T-helper 17 cell (primary cell): ENCODE measurements at places on chromosomes 6 and 20. TPM values are rescaled to one million over a fixed set of nuclear protein-coding genes. Genes with fewer than 3 reads are reported as not detected.

DNA sequence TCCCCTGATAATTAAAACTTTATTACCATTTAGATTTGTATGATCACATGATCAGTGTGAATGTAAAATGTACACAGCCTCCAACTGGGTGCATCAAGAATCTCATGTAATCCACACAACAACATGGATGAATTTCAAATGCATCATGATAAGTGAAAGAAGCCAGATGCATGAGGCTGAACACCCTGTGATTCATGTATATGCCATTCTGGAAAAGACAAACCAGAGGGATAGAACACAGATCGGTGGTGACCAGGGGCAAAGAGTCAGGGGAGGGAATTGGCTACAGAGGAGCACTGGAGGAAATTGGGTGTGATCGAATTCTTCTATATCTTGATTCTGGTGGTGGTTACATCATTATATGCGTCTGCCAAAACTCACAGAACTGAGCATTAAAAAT lies 170.7 kb upstream of the SLC24A3 start:
- no peaks in the 10 kb centered on the region for H3K36me3 ChIP-seq
- no peak for DNase-seq
- no peaks in the 10 kb centered on the region for H3K4me1 ChIP-seq
- peaks cover 15% of the 10 kb centered on the region for H3K27me3 ChIP-seq

DNA sequence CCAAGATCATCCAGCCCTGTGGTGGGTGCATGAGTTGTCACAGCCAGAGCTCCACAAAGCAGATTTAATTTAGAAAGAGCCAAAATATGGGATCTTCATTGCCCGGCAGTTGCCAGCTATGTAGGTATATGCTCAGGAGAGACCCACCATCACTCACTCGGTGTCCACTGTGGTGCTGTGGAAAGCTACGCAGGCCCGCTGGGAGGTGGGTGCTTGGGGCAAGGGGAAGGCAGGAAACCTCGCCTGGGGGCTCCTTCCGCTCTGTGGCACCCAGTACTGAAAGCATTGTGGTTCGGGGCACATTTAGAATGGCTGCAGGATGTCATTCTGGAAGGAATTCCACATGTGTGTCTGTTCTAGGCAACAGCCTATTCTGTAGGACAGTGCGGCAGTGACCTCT lies 259.9 kb downstream of the TAF4 start:
- no peaks in the 10 kb centered on the region for H3K36me3 ChIP-seq
- H3K27me3 ChIP-seq = peaks cover 33% of the 10 kb centered on the region

GRCh38 chr20:49471397-49471796 lies 11.1 kb downstream of the KCNB1 start:
- no peaks in the 10 kb centered on the region for H3K4me1 ChIP-seq
- H3K27ac ChIP-seq = no peak overlapping the region
- no peak overlapping the region for H3K4me3 ChIP-seq
- no peaks in the 10 kb centered on the region for H3K36me3 ChIP-seq

- H3K36me3 ChIP-seq = no peaks in the 10 kb centered on the region
- no peak overlapping the region for H3K27ac ChIP-seq
Observed at GRCh38 chr20:25499855-25500434, 85.4 kb downstream of the NINL start.

- H3K4me1 ChIP-seq = no peaks in the 10 kb centered on the region
- no peak for DNase-seq
- H3K27ac ChIP-seq = no peak overlapping the region
- H3K4me3 ChIP-seq = no peak overlapping the region
Observed at GRCh38 chr6:117992856-117993255, 85.8 kb downstream of the SLC35F1 start.

DNA sequence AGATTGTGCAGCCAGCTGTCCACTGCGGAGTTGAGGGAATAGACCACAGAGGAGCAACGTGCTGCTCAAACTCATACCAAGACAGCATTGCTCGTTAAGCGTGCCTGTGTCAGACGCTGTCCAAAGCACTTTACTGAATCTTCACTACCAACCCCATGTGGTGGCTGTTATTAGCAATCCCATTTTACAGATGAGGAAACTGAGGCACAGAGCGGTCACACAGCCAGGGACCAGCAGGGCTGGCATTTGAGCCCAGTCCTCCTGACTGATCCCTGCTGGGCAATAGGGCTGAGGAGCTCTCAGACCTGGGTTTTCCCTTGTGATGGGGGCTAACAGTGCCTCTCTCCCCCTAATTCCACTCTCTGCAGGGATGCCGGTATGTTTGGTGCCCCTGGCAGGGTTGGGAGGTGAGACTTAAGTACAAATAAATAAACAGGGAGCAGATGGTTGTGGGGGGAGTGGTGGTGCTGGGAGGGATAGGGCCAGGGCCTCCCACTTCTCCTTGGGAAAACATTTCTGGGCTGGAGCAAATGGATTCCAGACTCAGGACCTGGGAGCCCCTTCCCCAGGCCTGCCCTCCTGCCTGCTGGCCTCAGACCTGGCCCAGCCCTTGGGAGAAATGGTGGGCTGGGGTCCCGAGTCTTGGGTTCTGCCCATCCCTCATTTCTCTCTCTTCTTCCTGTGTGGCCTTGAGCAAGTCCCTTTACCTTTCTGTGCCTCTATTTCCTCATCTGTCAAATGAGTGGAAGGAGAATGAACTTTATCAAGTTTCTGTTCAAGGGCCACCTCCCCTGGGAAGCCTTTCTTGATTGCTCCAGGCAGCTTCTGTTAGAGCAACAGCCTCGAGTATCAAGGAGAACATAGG lies 17.7 kb downstream of the SRXN1 start:
- DNase-seq = no peak
- H3K27me3 ChIP-seq = peaks cover 53% of the 10 kb centered on the region
- peaks cover 2% of the 10 kb centered on the region for H3K4me1 ChIP-seq
- no peak overlapping the region for H3K4me3 ChIP-seq
- H3K27ac ChIP-seq = no peak overlapping the region

DNA sequence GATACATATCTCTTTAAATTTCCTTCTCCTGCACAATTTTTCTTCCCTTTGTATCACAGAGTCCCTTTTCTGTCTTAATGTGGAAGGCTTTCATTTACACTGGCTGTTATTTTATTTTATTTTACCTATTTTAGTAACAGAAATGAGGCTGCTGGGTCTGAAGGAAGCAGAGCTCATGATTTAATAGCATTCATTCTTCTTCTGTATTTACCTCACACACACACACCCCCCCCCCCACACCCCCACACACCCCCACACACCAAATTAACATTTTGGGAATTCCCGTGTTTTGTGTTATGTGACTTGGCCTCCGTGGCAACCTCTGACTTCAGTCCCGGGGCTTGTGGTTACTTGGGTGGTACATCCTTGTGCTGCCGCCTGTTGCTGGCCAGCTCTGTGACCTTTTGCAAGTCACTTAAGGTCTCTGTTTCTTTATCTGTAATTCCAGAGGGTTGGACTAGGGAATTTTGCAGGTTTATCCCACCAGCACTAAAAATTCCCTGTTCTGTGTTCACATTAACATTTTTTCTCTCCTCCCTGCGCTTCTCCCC lies 108.8 kb downstream of the TIAM2 start:
- peaks cover 16% of the 10 kb centered on the region for H3K4me1 ChIP-seq
- DNase-seq = no peak
- peaks cover 15% of the 10 kb centered on the region for H3K27me3 ChIP-seq
- peak overlapping the region; percentile 75 for H3K27ac ChIP-seq

DNA sequence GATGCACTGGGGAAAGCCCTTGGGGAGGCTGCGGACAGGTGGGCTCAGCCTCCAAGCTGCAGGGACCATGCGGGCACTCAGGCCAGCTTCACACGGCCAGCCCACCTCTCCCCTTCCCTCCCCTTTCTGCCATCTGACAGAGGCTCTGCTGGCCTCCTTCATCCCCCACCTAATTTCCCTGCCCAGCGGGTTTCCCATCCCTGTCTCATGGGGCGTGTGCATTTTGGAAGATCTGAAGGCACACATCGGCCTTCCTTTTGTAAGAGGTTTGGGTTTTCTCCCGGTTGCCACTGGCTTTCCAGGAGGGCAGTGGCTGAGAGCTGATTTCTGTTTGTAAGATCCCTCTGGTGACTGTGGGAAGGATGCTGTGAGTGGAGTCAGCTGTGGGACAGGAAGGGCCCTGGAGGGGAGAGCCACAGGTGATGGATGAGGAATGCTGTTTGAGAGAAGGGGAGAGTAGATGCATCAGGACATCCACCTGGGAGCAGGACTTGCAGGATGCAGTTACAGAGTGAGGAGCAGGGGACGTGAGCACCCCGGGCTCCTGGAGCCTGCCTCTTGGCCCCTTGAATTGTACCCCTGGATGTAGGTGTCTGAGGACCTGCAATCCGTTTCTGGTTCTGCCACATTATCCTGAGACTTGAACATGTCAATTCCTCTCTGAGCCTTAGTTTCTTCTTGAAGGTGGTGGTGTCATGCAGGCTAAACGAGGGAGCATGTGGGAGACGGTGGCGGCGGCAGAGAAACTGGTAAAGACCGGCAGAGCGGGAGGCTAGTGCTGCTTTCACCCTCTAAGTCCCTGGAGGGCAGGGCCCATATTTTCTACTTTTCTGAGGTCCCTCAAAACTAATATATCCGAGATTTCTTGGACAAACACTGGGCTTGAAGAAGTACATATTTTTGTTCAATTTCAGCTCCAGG lies 5.9 kb upstream of the TUBB1 start:
- H3K27ac ChIP-seq = peak overlapping the region; percentile 71
- no peaks in the 10 kb centered on the region for H3K27me3 ChIP-seq
- peak overlapping the region; percentile 39 for H3K4me3 ChIP-seq
- DNase-seq = no peak

GRCh38 chr6:42367353-42368011 lies 84.2 kb downstream of the TRERF1 start:
- no peaks in the 10 kb centered on the region for H3K27me3 ChIP-seq
- H3K4me3 ChIP-seq = peak overlapping the region; percentile 87
- peak overlapping the region; percentile 95 for H3K27ac ChIP-seq
- no peak for DNase-seq
- peaks cover 59% of the 10 kb centered on the region for H3K4me1 ChIP-seq

GRCh38 chr20:20362774-20363433 lies 5.0 kb upstream of the INSM1 start:
- H3K27ac ChIP-seq = no peak overlapping the region
- H3K4me3 ChIP-seq = no peak overlapping the region
- DNase-seq = no peak

GJA10 gene
- not detected for total RNA-seq

CGA gene
- 0.40 TPM for total RNA-seq
